ENCODE measurements at places on chromosomes 2 and 18. TPM values are rescaled to one million over a fixed set of nuclear protein-coding genes. Genes with fewer than 3 reads are reported as not detected.

GRCh38 chr2:74080346-74080745 is 67.4 kb downstream of the BOLA3 start:
- DNase-seq: peak; percentile 11

DNA sequence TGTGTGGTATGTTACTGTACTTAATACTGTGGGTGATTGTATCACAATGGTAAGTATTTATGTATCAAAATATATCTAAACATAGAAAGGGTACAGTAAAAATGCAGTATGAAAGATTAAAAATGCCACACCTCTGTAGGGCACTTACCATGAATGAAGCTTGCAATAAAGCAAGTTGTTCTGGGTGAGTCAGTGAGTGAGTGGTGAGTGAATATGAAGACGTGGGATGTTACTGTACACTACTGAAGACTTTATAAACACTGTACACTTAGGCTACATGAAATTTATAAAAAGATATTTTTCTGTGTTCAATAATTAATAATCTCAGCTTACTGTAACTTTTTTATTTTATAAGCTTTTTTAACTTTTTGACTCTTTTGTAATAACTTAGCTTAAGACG is 1162.4 kb upstream of the NRXN1 start:
- DNase-seq: no peak

- DNase-seq: peak; percentile 97
These were observed 158.2 kb downstream of the SRBD1 start for GRCh38 chr2:45452866-45453265.

DNA sequence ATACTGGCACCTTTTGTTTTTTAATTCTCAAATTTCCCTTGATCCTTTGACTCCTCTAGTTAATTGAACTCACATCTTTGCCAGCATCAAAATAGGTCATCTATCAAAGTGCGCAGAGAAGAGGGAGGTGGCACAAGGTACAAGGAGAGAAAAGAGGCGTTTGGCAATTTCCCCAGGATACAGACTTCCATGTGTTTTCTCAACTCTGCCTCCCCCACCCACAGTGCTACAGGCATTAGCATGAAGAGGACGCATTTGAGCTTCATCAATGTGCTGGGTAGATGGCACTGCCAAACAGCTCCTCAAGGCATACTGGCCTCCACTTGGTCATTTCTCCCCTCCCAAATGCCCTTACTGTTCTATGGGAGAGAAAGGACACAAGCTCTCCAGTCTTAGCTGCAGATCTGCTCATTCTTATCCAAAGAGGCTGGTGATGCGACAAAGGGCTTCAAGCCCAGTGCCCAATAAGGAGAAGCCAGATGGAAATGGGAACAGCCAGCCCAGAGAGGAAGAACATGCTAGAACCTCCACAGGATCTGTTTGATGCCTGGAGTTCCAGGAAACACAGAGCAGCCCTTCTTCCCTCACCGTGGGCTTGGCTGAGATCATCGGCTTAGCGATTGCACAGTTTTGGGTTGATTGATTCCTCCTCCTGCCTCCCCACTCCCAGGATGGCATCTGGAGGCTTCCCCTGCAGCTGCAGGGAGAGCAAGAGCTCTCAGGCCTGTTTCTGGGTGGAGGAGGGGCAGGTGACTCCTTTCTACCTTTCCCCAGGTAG is 144.7 kb upstream of the SMAD2 start:
- DNase-seq: no peak

The HTR2B gene
- 33.0 TPM for total RNA-seq

The STK39 gene
- total RNA-seq: 8.2 TPM

The VSNL1 gene
- total RNA-seq: 0.90 TPM

The MC5R gene
- not detected for total RNA-seq

The ABCG8 gene
- not detected for total RNA-seq

The NAT8 gene
- not detected for total RNA-seq
